ENCODE measurements at places on chromosomes 5 and 9.

- no peak for DNase-seq
Measured at GRCh38 chr5:103929338-103930013, 366.9 kb upstream of the NUDT12 start.

- no peak for DNase-seq
Measured at GRCh38 chr5:33675958-33676464, 215.8 kb downstream of the ADAMTS12 start.

DNA sequence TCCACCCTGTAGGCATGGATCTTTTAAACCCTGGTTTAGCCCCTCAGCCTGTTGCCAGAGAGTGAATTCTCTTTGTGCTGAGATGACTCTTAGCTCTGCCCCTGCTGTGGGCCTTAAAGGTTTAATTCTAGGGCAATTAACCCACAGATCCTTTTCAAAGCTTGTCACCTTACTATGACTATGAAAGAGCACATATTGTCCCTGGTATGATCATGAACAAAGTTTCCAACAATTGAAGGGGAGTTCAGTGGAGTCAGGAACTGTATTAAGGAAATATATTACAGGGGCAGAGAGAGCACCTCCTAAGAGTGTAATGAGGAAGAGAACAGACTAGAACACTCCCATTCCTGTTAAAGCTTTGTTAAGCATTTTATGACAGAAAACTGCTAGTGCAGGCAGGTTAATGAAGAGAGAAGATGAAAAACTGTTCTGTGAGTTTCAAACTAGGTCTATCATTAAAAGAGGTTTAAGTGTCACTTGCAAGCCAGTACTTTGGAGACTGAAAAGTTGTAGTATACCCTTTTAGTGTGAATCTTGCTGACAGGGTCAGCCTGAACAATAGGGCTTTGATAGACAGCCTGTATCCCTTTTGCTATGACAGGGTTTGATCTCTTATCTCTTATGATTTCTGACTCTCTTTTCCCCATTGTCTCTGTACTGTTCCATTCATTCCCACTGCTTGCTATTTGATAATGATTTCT is 104.2 kb upstream of the ELL2 start:
- no peak for DNase-seq

GRCh38 chr5:65125591-65126541 is 355.9 kb downstream of the ADAMTS6 start:
- DNase-seq, result no peak

DNA sequence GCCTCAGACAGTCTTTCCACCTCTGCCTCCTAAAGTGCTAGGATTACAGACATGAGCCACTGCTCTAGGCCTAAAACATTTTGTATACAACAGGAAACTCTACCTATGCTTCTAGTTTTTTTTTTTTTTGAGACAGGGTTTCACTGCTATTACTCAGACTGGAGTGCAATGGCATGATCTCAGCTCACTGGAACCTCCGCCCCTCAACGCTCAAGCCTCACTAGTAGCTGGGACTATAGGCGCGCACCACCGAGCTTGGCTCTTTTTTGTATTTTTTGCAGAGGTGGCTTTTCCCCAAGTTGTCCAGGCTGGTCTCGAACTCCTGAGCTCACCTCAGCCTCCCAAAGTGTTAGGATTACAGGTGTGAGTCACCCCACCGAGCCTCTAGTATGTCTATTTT is 5.4 kb downstream of the HSPA9 start:
- DNase-seq, result no peak

DNA sequence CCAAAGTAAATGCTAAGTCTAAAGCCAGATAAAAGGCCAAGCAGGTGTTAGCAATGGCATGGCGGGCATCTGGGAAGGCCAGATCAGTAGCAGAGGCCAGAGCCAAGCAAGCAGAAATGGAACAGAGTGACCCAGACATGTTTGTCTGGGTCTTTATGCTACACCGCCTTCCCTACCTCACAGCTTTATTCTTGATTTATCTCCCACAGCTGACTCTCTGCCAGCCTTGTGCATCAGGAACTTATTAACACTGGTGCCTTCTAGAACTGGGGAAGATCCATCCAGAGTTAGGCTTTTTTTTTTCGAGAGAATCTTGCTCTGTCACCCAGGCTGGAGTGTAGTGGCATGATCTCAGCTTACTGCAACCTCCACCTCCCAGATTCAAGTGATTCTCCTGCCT is 112.5 kb upstream of the SLC44A1 start:
- DNase-seq, result no peak

DNA sequence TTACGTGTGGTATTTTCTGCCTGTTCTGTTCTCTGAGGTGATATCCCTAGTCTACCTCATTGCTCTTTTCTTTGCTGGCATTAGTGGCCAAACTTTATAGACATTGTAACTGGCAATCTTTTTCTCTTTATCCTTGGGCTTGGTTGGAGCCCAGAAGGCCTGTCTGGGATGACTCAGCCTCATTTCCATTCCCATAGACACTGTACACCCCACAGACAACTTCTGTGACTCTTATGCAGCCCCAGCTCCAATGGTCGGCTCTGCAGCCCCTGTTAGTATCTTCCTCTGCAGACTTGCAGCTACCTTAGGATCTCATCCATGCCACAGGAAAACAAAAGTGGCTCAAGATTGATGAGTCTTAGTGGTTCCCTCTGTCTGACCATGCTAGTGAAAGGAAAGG is 79.8 kb downstream of the CFAP95 start:
- DNase-seq, result no peak

DNA sequence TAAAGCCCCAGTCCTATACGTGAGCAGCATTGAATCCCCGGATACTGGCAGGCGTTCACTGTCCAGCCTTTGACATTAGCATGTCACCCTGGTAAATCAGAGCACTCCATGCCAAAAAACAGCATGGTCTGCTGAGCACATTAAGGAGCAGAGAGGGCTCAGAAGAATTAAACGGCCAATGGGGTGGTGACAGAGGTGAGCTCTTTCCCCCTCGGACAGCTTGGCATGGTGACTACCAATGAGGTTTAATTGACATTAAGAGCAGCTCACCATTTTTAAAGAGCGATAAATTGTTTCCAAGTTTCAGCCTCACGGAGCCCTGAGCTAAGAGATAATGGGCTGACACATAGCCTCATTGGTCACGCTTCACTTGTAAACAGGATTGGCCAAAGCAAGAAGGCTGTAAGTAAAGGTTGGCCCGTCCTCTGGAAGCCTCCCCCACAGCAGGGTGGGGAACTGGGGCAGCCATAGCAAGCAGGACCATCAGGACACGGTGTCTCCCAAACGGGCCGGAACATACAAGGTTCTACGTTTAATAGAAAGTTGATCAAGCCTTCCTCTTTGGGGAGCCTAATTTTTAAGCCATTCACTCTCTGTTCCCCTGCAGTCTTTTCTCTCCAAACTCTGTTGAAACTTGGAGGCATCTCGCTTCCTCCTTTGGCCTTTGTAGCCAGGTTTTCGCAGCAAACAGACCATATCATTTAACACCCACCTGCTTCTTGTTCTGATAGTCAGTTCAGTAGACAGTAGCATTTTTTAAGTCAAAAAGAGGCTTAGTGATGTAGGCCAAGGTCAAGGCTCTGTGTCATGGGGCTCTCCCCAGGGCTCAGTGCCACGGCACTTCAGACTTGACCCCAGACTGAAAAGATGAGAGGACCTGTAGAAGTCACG is 25.9 kb downstream of the QRFP start:
- DNase-seq, result no peak

DNA sequence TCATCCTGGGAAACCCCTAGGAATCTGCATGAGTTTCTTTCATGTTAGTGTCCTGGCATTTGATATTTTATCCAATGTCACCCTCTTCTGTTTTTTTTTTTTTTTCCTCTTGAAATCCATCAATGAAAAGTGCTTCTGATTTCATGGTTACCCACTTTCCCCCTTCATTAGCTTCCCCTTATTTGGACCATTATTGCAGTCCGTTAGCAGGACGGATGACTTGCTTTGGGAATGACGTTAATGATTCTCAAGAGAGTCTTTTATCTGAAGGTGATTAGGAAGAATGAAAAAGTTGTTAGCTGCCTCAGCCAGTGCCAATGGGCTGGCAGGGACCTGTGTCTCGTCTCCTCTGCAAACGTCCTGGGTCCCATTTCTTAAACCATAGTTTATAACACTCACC is 134.7 kb downstream of the SEMA6A start:
- no peak for DNase-seq

GRCh38 chr5:133354323-133355185 is 257.8 kb downstream of the FSTL4 start:
- peak; percentile 58 for DNase-seq

DNA sequence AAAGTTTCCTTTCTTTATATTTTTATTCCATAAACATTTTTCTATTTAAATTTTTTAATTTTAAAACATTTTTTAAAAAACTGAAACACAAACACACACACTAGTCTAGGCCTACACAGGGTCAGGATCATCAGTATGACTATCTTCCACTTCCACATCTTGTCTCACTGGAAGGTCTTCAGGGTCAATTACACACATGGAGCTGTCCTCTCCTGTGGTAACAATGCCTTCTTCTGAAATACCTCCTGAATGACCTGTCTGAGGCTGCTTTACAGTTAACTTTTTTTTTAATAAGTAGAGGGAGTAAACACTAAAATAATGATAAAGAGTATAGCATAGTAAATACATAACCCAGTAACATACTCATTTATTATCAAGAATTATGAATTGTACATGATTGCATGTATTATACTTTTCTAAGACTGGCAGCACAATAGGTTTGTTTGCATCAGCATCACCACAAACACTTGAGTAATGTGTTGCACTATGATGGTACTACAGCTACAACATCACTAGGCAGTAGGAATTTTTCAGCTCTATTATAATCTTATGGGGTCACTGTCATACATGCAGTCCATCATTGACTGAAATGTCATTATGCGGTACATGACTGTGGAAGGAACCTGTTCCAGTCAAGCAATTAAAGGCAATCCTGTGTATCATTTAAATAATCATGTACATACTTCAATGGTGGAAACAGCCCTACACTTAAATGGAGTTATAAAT is 17.4 kb upstream of the CEP120 start:
- DNase-seq, result no peak

DNA sequence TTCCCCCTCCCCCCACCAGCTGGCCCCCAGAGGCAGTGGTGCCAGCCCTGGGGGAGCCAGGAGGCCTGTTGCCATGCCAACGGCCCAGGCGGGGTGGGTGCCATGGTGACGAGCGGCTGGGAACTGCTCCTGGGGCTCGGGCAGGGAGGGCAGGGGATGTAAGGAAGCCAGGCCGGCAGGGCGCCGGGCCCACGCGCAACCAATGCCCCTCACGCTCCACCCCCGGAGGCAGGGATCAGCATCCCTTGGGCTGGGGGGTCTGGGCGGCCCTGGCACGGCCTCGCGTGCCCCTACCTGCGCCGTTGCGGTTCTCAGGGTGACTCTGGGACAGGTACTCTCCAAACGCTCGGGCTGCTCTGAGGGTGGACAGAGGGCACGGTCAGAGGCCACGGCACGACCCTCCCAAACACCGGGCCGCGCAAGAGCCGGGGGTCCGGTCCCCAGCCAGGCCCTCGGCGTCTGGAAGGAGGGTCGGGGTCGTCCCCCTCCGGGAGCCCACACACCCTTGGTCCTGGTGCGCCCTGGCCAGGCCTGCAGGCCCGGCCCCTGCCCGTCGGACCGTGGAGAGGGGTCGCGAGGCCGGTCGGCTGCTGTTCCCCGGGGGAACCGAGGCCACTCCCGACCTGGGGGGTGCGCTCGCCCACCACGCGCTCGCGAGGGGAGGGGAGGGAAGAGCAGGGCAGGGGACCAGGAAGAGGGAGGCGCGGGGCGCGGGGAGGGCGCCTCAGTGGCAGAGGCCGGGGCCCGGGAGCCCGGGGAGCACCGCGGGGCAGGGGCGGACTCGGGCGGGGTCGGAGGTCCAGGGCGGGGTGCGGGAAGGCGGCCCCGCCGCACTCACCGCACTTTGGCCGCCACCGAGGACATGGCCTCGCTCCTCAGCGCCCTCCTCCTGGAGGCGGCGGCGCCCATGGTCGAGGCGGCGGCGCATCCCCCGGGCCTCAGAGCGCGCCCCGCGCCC is 661 bp downstream of the NSMF start:
- peak; percentile 84 for DNase-seq

DNA sequence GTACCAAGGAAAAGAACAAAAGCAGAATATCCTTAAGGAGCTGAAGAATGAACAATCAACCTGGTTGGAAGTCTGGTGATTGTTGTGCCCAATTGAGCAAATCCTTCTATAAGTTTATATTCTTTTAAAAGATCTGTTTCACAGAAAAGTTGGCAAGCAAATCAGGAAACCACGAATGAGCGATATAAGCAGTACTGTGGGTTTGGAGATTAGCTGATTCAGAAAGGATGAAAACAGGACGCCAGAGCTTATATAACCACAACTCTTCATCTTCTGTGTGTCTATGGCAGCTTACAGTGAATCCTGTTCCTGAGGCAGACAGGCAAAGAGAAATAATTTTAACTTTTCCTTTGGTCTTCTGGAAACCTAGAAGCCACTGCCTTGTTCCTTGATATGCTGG is 61.7 kb downstream of the SLC38A9 start:
- no peak for DNase-seq

DNA sequence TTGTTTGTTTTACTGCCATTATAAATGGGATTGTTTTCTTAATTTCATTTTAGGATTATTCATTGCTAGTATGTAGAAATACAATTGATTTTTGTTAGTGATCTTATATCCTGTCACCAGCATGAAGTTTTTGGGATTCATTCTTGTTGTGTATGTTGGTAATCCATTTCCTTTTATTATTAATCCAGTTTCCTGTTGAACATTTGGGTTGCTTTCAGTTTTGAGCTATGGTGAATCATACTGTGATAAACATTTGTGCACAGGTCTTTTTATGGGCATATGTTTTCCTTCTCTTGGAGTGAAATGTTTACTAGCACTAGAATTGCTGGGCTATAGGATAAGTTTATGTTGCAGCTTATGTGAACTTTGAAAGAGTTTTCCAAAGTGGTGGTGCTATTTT is 69.6 kb downstream of the MAN2A1 start:
- DNase-seq, result no peak

All from SK-N-SH (cell line).